ENCODE measurements at places on chromosomes 4 and X.

DNA sequence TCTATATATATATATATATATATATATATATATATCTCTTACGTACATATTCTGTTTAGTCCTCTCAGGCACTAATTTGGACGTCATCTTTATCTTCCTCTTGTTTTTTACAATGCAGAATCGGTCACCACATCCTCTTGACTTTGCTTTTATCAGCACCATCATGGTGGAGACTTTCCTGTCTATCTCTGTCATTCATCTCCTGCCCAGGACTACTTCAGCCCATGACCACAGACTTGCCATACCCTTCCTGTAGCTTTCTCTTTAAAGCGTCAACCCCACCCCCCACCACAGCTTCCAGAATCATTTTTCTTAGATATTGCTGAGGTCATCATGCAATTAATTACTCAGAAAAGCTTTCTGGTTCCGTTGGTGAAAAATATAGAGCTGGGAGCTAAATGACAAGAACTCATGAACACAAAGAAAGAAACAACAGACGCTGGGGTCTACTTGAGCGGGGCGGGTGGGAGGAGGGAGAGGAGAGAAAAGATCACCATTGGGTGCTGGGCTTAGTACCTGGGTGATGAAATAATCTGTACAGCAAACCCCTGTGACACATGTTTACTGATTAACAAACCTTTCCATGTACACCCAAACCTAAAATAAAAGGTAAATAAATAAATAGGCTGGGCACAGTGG is 30.5 kb upstream of the PRKX start:
- DNase-seq = no peak

GRCh38 chrX:45515262-45516215 is 314.9 kb upstream of the DIPK2B start:
- peak; percentile 2 for DNase-seq

GRCh38 chr4:40564815-40565483 is 64.7 kb downstream of the RBM47 start:
- DNase-seq = no peak

DNA sequence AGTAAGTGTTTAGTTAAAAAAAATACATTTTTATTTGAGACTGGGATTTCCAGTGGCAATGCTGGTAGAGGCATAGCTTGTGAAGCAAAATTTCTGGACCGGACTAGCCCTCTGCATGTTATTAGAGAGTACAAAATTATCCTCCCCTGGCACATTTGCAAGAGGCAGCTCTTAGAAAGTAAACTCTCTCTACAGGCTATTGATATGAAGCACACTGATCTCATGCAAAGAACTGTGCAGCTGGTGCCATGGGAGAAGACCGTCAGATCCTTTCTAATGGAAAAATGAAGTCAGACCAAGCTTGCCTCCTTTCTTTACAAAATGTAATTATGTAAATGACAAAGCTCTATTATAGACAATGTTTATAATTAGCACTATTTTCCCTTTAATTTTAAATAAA is 2717.2 kb downstream of the PCDH7 start:
- no peak for DNase-seq

- DNase-seq = no peak
Observed at GRCh38 chrX:152735101-152735500, 1.5 kb downstream of the MAGEA12 start.

DNA sequence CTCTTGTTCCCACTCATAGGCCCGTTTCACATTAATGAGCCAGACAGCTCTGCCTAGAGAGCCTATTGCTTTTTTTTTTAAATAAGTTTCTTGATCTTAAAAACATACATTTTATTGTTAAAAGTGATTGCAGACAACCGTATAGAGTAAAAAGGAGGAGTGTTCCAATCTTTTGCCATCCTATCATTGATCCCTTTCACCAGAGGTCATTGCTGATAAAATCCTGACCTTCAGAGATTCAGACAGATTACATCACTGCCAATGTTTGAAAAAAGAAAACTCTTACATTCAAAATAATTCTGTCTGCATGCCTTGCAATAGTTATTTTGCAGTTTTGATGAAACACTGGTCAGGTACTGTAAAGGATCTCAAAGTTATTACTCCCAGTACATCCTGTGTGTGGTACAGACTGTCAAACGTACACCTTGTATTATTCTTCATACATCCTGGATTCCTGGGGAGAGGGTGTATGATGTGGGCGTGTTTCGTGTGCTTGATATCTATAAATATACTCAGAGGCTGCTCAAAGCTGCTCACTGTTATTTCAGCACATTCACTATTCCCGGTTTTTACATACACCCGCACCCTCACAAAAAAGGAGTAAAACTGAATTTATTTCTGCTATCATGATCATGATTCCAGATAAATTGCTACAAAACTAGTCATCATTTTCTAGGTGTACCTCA is 15.4 kb upstream of the KLHL2 start:
- no peak for DNase-seq

DNA sequence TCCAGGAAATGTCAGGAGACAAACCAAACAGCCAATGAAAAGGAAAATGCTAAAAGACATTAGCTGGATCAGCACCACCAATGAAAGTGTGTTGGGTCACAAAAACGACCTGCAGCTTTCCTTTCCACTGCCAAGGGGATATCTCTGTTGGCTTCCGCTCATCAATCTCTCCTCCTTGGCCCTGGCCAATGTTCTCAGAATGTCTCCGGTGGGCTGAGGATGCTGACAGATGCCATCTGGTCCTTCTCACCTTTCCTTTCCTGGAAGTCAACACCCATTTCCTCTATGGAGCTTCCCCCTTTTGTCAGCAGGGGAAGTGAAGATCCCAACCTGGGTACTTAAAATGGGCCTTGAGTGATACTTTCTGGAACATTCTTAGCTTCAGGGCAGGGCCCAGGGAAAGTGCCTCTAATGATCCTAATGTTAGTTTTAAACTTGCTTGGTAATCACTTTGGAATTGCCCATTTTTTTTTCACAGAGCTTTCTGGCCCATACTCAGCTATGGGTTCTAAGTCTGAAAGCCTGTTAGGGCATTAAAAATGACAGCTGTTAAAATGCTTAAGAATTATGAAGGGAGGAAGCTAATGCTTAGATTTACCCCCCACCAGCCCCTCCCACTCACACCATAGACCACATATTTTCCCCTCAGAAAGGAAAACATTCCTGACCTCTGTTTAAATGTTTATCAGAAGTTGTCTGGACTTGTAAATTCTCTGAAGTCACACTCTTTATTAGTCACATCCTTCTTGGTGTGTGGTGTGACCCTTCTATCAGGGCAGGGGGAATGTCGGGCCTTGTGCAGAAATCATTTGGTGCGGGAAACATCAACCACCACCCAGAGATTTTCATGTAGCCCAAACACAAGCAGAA is 29.2 kb downstream of the IGFBP7 start:
- no peak for DNase-seq

- no peak for DNase-seq
Observed at GRCh38 chr4:74376888-74377483, 12.0 kb downstream of the EREG start.

DNA sequence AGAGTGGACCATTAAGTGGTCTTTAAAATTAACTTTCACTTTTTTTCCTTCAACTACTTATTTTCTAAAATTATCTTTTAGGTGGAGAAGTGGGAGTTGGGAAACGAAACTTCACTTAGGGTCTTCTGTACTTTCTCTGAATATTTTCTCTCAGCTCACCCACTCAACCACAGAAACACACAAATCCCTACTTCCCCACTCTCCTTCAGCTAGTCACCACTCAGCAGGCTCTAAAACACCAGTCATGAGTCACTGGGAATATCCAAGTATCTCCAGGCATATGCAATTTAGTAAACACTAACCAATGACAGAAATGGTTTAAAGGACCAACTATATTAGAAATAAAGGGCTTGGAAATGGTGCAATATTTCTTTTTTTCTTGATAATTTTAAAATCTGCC is 153.0 kb upstream of the RPS6KA6 start:
- no peak for DNase-seq

DNA sequence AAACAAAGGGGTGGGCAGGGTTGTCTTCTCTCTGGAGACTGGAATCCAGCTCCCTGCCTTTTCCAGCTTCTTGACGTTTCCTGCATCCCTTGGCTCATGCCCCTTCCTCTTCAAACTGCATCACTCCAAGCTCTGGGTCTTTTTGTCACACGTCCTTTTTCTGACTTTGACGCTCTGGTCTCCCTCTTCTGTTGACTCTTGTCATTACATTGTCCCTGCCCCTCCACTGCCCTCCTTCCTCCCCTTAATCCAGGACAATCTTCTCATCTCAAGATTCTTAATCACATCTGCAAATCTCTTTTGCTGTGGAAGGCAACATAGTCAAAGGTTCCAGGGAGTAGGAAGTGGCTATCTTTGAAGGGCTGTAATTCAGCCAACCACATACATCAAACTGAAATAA is 178.3 kb downstream of the TMA16 start:
- DNase-seq = no peak

GRCh38 chrX:15430584-15430983 is 46.4 kb upstream of the VEGFD start:
- DNase-seq = no peak

- no peak for DNase-seq
Observed at GRCh38 chr4:19092797-19093196, 1071.2 kb upstream of the LCORL start.

DNA sequence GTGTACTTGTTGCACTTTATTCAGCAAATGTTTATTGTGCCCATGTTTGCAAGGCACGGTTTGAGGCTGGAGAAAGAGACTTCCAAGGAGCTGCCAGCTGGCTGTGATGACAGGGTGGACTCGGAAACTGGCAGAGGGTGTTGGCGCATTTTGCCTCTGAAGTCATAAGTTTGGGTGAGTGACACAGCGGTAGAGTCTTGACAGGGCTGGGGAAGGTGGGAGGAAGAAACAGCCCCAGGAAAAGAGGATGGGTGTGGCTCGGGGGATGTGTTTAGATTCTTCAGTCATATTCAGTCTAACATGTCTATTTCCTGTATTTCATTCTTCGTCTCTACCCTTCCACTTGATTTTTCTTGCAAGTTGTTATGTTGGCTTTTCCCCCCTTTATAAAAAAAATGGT is 77.0 kb upstream of the STOX2 start:
- DNase-seq = no peak

- DNase-seq = no peak
Observed at GRCh38 chrX:104863466-104863865, 297.5 kb downstream of the IL1RAPL2 start.

DNA sequence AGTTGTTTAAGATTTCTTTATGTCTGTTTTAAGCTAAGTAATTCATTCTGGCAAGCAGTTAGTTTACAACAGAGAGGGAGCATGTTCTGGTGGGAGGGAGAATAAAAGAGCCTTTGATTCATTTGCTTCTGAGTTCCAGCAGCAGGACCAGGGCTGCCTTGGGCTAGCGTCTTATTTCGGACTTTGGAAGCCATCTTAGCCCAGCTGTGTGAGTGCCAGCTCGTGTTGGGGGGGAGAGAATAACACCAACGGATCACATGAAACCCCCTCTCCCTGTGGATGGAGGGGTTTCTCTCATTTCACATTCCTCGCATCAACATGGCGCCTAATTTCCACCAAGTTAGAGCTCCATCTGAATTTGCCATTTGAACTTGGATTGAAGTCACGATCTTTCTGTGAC is 7.4 kb downstream of the GAB1 start:
- DNase-seq = no peak

DNA sequence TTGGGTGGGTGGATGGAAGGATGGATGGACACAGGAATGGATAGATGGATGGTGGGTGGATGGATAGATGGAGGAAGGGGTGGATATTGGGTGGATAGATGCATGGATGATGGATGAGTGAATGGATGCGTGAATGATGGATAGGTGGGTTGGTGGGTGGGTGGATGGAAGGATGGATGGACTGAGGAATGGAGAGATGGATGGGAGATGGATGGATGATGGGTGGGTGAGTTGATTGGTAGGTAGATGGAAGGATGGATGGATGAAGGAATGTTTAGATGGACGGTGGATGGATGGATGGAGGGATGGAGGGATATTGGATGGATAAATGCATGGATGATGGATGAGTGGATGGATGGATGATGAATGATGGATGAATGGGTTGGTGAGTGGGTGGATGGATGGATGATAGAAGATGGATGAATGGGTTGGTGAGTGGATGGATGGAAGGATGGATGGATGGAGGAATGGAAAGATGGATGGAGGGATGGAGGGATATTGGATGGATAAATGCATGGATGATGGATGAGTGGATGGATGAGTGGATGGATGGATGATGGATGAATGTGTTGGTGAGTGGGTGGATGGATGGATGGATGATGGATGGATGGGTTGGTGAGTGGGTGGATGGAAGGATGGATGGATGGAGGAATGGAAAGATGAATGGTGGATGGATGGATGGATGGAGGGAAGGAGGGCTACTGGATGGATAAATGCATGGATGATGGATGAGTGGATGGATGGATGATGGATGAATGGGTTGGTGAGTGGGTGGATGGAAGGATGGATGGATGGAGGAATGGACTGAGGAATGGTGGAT is 50.4 kb upstream of the GRPEL1 start:
- DNase-seq = no peak

DNA sequence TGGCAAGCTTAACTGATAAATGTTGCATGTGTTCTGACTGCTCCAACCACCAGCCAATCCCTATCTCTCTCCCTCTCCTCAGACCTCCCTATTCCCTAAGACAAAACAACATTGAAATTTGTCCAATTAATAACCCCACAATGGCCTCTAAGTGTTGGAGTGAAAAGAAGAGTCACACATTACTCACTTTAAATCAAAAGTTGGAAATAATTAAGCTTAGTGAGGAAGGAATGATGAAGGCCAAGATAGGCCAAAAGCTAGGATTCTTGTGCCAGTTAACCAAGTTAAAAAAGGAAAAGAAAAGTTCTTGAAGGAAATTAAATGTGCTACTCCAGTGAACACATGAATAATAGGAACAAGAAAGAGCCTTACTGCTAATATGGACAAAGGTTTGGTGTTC is 55.6 kb downstream of the FBXW7 start:
- DNase-seq = no peak

DNA sequence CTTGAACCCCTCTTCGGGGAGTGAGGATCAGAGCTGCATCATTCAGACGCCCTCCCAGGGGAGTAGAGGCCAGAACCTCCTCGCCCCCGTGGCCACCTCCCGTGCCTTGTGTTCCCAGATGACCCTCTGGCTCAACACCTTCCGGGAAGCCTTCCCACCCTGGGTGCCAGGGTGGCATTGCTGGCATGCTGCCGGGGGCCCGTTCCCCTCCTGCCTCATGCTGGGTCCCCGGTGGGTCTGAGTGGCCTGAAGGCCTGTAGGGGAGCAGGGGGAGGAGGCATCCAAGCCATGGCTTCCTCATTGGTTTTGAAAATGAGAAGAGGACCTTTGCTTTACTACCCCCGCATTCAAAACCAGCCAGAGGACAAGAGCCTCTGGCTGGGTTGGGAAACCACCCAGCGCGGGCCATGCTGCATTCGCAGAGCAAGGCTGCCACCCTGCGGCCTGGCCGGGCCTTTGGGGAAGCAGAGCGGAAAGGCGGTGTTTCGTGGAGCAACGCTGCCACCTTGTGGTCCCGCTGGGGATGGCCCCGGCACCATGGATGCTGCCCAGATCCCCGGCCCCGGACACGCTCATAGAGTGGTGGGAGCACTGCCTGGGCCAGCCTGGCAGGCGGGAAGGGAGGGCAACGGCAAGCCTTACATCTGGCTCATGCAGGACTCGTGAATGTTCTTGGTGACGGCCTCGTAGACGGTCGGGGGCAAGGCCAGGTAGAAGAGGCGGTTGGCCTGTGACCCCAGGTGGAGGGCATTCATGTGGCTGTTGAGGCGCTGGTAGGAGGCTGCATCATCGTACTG is 11.9 kb downstream of the G6PD start:
- DNase-seq = peak; percentile 83

GRCh38 chrX:153766098-153766817 is 2.2 kb downstream of the PLXNB3 start:
- no peak for DNase-seq

- no peak for DNase-seq
Observed at GRCh38 chrX:86887341-86887740, 630.3 kb upstream of the KLHL4 start.
